ENCODE measurements at places on chromosomes 3 and 15.

GRCh38 chr3:98223907-98224672, 40.0 kb upstream of the OR5H6 start:
- no peak for DNase-seq

- DNase-seq, result no peak
These were observed 56.7 kb upstream of the UBE2Q2 start for GRCh38 chr15:75786575-75786947.

DNA sequence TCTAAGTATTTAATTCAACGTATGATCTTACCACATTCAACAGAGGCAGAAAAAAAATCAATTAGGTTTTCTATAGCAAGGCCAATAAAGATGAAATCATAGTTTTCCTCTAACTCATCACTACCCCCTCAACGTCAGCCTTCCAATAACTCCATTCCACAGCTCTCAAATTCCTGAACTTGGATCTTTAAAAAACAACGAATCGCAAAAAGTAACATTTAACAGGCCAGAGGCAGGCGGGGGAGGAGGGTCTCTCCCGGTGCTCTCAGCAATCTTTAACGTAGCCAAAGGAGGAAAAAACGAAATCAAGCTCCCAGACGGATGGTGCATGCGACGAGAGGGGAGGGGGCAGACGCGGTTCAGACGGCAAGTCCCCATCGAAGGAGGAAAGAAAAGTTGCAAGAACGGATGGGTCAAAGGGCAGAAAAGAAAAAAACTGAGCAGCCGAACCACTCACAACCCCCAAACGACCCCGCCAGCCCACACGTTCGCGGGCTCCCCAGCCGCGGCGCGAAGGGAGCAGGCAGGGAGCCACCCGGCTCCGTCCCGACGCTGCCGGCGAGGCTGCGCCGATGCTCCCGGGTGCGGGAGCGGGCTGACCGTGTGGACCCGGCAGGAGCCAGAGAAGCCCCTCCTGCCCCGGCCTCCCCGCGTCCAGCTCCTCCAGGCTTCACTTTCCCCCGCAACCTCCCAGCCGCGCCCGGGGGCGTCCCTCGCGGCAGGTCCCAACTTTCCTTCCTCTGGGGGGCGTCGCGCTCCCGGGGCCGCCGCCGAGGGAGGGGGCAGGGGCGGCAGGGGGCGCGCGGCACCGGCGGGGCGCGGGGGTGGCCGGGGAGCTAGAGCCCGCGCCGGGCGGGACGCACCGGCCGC, 703 bp downstream of the PEAK1 start:
- peak; percentile 3 for DNase-seq

DNA sequence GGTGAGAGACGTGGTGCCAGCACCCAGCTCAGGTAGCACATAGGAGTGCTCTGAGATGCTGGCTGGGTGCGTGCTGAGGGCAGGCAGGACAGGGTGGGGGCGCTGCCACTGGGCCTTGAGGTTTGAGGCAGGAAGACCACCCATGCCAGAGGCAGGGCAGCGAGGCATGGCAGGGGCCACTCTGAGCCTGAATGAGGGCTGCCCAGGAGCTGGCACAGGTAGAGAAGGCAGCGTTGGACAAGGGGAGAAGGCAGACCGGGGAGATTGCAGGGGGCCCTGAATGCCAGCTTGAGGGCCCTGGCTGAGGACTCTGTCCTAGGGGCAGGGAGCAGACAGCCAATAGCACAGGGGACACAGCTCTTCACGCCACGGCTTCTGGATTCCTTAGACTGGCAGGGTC, 50.2 kb downstream of the ADAMTS7 start:
- DNase-seq, result no peak

DNA sequence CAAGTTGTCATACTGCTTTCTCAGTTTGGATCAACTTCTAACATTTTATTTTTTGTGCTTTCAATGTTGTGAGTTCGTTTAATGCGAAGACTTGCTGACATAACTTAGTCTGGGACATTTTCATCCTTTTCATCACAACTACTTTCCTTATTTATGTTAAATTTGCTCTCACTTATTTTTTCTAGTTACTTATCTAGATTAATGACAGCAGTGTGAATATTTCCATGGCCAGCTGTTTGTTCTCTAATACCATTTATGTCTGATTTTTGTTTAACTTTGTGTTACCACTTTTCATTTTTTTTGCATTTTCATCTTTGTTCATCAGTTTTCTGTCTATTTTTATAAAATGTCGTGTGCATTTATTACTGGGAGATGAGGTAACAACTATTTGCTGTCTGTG, 6.2 kb downstream of the SLC25A26 start:
- DNase-seq, result no peak

- no peak for DNase-seq
These were observed 499.0 kb upstream of the SEMA6D start for GRCh38 chr15:47218295-47218694.

GRCh38 chr3:53157974-53158580, 2.9 kb upstream of the PRKCD start:
- DNase-seq, result no peak

DNA sequence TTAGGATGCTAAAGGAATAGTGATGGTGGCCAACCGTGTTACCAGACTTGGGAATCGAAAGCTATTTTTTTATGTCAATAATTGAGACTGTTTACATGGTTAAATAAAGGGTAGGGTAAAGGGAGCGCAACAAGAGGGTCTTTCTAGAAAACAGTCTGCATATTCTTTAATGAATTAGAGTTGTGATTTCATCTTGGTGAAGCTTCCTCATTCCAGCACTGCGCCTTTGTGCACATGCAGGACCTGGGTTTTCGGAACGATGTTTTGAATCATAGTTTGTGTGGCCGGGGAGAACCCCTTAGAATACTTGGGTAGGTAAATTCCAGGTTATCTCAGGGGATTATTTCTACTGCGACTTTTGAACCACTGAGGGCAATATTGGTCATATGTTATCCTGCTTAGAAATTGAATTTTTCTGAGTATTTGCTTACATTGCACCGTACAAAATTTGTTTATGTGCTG, 1.3 kb downstream of the PIK3CA start:
- no peak for DNase-seq

DNA sequence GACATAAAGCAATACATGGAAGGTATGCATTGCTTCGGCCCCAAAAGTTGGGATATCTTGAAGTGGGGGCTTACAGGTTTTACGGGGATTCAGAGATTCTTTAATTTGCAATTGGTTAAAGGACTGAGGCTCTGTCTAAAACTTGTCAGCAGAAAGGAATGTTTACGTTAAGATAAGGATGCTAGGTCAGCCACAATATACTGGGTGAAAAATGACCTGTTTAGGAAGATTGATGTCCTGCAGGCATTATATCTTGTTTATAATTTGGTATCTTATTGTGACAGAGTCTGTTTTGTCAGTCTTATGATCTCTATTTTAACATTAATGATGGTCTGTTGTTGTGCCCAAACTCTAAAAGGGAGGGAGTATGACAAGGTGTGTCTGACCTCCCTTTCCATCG, 15.3 kb upstream of the CCNDBP1 start:
- DNase-seq, result no peak

DNA sequence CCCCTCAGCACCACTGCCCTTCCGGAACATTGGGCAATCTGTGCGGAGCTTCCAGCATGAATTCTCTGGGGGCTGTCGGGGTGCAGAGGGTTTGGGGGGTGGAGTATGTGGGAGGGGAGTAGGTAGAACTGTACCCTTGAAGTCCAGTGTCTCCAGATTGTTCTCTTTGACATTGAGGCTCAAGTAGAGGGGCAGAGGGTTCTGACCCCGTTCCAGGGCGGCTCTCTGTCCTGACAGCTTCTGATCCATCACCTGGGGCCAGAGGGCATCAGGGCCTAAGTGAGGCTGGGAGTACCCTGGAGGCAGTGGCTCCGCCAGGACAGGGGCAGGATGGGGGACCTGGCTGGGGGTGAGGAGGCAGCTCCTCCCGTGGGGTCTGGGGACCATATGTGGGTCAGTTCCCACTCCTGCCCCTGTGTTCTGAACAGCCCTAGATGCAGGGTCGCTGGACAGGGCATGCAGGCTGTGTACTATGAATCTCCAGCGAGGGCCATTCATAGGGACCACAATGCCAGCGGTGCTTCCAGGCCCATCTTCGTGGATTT, 22.1 kb downstream of the PLA2G4D start:
- DNase-seq, result no peak

DNA sequence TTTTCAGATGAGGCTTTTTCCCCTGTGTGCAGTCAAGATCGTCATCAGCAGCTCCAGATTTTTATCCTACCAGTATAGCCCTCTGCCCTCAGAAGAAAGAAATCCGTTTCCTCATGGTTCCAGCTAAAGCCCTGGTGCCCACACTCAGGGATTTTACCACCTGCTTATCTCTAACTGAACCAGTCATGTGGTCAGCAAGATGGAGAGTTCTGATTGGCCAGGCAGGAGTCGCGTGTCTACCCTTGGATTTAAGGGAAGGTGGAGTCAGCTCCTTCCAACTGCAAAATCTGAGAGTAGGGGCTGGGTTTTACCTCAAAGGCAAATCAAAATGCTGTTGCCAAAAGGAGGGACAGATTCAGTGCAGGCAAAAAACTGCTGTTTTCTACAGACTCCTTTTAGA, 135.3 kb downstream of the LRTM1 start:
- no peak for DNase-seq

DNA sequence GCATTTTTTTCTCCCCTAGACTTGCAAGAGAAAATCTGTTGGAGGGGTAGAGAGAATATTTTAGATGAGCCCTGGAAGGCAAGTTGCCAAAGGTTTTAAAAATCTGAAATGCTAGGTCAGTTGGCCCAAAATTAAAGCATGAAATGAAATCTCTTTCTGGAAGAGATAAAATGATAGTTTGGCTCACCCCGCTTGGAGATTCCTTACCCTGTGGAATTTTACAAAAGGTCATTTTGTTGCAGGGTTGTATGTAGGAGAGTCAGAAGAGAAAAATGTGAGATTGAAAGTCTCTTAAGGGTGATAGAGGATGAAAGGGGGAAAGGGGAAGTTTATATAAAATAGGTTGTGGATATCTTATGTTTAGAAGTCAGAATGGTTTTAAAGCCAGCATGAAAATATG, 277.8 kb downstream of the CD47 start:
- DNase-seq, result no peak

GRCh38 chr15:99606646-99607045, 40.9 kb downstream of the MEF2A start:
- DNase-seq, result no peak

DNA sequence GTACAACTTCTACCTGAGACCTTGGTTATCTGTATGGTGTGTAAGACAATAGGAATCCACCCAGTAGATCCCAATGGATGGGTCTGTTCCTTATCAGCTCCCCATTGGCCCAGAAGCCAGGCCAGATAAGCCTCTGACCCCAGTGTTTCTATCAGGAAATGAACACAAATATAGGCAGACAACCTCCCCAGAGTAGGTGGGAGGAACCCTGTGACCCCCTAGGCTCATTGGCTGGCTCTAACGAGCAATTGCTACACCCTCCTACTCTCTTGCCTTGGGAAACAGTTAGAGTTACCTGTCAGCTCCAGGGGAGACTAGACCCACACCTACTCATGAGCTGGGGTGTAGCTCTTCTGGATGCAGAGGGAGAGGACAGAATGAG, 299.9 kb downstream of the UACA start:
- no peak for DNase-seq

DNA sequence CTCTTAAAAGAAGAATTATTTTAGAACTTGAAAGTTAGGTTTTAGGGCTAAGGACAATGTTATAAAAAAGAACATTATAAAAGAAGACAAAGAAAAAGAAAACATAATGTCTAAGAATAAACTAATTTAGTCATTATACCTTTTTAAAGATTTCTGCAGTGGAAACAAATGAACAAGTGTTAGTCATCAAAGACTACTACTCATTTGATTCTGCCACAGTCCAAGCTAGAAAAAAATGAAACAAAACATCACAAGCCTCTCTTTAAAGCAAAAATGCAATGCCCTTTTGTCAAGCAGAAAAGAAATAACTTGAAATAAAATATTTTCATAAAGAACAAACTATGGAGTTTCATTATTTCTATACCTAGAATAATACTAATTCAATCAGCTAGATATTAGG, 102.0 kb downstream of the TBC1D5 start:
- DNase-seq, result no peak

DNA sequence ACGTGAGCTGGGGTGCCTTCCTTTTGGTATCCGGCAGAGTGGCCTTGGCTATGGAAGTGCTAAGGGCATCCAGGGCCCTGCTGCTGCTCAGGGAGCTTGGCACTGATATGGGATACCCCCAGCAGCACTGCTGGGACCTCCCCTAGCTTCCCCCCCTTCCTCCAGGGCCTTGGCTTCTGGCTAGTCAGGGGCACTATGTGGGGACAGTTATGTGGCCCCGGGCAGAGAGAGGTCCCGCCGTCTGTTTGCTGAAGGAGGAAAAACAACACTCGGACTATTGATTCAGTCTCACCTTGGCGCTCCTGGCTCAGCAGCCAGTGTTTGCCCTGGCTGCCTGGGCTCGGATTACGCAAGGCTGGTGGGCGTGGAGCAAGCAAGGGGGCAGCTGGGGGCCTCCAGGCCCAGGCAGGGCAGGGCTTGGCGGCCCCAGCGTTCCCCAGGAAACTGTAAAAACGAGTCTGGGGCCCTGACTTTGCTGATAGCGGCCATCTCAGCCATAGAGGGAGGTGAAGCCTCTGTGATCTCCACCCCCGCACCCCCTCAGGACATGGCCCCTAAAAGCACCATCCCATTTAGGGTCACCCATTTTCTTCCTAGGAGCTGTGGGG, 5.7 kb downstream of the FURIN start:
- DNase-seq, result no peak

- peak; percentile 54 for DNase-seq
These were observed 1.2 kb downstream of the TBL1XR1 start for GRCh38 chr3:177196008-177196455.

DNA sequence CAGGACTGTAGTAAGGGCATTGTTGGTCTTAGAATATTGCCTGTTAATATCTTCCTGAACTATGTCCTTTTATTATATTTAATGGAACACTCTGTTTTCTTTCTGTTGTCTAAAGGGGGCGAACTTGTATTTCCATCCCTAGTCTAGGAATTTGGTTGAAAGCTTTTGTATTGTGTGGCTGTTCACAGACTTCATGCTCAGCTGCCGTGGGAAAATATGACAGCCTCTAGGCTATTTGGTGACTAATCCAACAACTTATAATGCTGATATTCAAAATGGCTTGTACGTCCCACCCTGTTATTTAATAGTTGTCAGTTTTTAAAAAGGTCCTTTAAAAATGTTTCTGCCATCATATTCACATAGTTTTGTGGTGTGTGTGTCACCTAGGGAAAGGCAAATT, 202.6 kb downstream of the KLHL25 start:
- DNase-seq, result no peak

DNA sequence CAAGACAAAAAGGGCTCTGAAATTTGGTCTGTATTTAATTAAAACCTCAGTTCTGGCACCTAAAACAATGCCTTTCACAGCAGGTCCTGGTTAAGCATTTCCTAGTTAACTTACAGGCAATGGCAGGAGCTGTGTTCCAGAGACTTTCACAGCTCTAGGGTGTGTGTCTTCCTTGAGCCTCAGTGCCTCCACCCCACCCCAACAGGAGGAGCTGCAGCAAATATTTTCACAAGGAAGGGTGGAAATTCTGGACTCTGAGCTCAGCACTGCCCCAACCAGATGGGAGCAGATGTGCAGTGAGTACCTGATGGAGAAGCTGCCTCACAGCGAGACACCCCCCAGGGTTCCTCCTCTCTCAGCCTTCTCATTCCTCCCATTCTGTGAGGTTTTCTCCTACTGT, 106.3 kb upstream of the SPATA12 start:
- no peak for DNase-seq

All from CD4-positive, alpha-beta T cell (primary cell).